CD4-positive, alpha-beta T cell treated with Interleukin-4 for 4 hours (primary cell): ENCODE measurements at places on chromosomes 3 and 15.

DNA sequence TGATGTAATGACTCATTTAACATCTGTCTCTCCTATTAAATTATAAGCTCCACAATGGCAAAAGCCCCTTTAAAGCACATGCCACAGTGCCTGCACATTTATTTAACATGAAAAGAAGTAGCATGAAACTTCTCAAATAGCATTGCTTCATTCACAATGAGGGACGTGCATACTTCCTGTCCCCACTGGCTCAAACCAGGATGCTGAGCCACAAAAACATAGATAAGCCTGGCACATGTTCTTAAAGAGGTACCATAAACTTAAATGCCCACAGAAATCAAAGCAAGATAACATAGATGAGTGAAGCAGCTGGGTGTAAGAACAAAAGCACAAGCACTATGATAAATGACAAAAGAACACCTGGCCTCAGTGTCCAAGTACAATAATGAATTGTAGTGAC is 3.8 kb downstream of the TP53BP1 start:
- peak; percentile 3 for DNase-seq

GRCh38 chr15:85491691-85492090 is 111.3 kb downstream of the AKAP13 start:
- no peak for DNase-seq

- DNase-seq = no peak
Observed at GRCh38 chr3:181773921-181774320, 62.2 kb downstream of the SOX2 start.

DNA sequence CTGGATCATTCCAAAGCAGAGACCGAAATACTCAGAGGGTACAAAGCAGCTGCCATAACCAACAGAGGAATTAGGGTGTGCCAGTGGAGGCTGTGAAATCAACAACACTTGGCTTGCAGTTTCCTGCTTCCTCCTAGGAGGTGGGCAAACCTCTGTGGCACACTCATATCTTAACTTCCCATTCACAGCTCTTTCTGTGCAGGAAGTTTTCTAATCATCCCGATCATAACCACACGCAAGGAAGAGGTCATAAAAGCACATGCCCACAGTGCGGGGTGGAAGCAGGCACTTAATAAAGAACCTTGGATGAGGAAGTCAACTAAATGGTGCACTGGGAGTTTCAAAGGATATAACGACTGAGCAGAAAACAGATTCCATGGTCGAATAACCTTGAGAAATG is 5.1 kb downstream of the SCAMP2 start:
- DNase-seq = peak; percentile 38

DNA sequence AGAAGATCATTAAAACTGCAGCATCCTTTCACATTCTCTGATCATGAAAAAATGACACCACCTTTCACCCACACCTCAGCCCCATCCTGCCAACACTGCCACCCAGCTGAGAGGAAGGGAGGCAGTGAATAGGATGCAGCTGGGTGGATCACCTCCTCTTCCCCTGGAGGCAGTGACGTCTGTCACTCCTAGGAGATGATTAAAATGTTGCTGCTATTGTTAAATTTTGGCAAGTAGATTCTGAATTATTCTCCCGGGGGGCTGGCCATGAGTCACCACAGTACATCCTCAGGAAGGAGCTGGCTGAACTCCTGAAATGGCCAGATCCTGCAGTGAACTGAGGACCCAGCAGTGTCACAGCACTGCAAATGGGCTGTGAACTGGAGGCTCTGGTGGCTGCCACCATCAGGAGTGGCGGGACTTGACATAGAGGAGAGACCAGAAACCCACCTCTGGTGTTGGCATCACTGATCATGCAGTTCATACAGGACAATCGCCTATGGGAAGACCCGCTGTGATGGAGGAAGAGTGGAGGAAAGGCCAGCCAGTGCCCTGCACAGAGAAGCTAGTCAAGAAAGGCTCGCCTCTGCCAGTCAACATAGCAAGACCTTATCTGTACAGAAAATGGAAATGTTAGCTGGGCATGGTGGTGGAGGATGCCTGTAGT is 199.1 kb downstream of the FAM43A start:
- no peak for DNase-seq

DNA sequence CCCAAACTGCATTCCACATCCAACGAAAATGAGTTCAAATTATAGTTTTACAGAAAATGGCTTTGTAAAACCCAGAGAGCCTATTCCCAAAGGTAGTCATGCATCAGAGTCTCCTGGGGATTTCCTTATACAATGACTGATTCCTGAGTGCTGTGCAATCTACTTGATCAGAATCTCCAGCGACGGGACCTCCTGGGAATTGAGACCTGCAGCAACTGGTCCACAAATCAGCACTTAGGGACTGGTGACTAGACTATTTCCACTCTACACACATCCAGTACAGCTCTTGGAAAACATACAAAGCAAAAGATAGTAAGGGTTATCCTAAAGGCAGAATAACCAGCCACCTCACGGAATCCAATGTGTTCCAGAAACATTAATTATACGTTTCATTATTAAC is 871.0 kb upstream of the CFAP20DC start:
- DNase-seq = no peak

DNA sequence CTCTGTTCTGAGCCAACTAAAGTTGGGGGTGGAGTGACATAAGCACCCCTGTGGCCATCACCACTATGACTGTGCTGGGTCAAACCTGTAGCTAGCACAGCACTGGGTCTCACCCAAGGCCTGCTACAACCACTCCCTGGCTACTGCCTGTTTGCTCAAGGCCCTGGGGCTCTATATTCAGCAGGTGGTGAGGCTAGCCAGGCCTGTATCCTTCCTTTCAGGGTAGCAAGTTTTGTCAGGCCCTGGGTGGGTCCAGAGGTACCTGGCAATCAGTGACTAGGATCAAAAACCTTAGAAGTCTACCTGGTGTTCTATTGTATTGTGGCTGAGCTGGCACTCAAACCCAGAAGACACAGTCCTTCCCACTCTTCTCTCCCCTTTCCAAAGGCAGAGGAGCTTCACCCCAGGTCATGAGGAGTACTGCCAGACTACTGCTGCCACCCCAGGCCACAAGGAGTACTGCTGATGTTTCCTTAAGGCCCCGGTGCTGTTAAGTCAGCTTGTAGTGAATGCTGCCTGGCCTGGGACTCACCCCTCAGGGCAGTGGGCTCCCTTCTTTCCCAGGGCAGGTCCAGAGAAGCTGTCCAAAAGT is 170.8 kb downstream of the IGSF11 start:
- no peak for DNase-seq

GRCh38 chr3:157527131-157527881 is 24.1 kb upstream of the VEPH1 start:
- no peak for DNase-seq

GRCh38 chr3:11085093-11085840 is 69.0 kb upstream of the HRH1 start:
- DNase-seq = no peak

DNA sequence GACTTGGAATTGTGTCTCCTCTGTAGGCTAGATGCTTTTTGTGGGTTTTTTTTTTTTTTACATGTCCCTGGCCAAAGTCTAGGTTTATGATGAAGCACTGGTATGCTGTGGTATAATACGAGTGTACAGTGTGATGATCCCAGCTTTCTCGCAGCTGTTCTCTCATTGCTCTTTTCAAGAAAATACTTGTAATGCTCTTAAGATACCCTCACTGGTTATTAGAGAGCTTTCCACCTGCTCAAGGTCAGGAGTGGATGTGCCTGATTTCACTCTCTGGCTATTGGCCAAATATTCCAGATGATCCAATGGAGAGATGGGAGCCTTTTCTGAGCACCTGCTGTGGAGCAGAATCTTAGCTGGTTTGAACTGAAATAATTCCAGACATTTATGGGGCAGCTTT is 215.1 kb downstream of the MYRIP start:
- DNase-seq = no peak

DNA sequence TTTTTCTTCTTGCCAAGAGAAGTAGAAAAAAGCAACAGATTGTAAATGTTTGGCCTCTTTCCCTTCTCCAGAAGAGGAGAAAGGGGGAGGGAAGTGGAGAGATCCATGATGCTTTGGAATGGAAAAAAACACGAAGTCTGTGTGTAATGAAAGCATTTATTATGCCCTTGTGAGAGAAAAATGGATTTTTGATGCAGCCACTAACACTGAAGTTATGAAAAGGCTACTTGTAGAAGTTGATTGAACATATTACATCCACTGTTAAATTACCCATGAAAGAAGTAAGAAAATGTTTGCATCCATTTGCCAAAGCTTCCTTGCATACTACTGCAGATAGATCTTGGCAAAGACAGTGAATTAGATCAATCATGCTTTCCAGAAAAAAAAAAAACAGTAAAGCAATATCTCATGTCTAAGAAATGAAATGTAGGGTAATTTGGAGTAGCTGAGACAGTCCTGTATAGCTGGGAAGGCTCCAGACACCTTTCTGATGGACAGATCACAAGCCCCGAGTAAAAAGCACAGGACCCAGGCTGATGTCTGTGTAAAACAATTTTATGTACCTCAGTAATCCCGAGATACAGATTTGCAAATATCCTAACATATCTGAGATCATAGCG is 295.5 kb downstream of the PLOD2 start:
- no peak for DNase-seq

GRCh38 chr15:58771621-58772250 is 634 bp downstream of the MINDY2 start:
- no peak for DNase-seq

- no peak for DNase-seq
Observed at GRCh38 chr15:58019503-58020376, 45.8 kb downstream of the ALDH1A2 start.

GRCh38 chr3:102089904-102090720 is 240.8 kb downstream of the NFKBIZ start:
- no peak for DNase-seq

GRCh38 chr3:98188545-98188944 is 22.0 kb downstream of the OR5H15 start:
- DNase-seq = peak; percentile 22

GRCh38 chr3:55406696-55407425 is 80.2 kb downstream of the WNT5A start:
- DNase-seq = no peak

DNA sequence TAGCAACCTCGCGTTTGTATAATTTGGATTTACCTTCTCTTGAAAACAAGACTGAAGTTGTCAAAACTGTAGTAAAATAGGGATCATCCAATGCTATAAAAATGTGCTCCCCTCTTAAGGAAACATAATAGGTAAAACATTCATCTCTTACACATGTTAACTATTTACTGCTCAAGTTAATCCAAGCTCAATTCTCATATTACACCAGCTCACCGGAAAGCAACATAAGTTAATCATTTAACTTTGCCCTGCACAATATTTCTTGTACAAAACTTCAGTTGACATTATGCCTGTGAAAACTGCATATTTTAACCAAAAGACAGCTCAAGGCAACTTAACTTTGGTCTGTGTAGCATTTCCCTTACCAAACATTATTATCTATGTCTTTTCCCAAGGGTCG is 634.2 kb downstream of the NAALADL2 start:
- no peak for DNase-seq

- DNase-seq = no peak
Observed at GRCh38 chr3:137988982-137989381, 21.0 kb upstream of the CLDN18 start.

DNA sequence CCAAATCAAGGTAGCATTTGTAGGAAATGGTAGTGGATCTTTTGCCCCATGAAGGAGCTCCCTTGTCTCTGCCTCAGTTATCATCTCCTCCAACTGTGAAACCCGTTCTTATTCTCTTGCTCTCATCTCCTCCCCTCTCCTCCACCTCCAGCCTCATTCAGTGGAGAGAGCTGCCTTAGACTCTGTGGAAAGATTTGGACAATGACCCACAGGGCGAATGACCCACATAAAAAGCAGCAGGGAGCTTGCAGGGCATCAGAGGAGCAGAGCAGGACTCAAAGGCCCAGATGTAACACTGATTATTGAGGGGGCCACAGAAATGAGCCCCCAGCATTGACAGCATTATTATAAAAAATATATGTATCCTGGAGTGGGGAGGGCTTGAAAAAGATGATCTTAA is 641.1 kb upstream of the CFAP20DC start:
- no peak for DNase-seq

- no peak for DNase-seq
Observed at GRCh38 chr3:98612587-98612986, 19.2 kb upstream of the CPOX start.

GRCh38 chr15:34070003-34070402 is 31.0 kb upstream of the AVEN start:
- no peak for DNase-seq

- DNase-seq = no peak
Observed at GRCh38 chr3:101842245-101842934, 6.9 kb upstream of the NFKBIZ start.

- DNase-seq = peak; percentile 87
Observed at GRCh38 chr15:34337557-34338306, at the start of gene SLC12A6. TSS of gene SLC12A6 (minus strand) at chr15:34337781. CDS start at chr15:34336680, 1,101 bp downstream.

- no peak for DNase-seq
Observed at GRCh38 chr3:74518610-74519009, 95.8 kb downstream of the CNTN3 start.

GRCh38 chr3:52372822-52373504 is 56.8 kb downstream of the DNAH1 start:
- no peak for DNase-seq

DNA sequence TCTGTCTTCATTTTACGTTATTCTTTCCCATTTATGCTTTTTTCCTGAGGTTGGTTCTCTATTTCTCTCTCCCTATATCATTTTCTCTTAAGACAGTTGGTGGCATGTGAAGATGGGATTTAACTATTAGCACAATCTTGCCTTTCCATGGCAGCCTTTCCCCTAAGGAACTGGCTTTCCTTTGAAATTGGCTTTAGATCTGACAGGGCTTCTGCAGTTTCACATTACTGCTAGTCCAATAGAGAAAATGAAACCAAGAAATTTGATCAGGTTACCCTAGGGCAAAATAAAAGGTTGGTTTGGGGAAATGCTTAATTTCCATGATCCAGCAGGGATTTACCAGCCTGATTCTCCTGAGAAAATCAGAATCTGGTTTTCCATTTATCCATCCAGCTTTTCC is 22.7 kb upstream of the CHL1 start:
- DNase-seq = no peak

DNA sequence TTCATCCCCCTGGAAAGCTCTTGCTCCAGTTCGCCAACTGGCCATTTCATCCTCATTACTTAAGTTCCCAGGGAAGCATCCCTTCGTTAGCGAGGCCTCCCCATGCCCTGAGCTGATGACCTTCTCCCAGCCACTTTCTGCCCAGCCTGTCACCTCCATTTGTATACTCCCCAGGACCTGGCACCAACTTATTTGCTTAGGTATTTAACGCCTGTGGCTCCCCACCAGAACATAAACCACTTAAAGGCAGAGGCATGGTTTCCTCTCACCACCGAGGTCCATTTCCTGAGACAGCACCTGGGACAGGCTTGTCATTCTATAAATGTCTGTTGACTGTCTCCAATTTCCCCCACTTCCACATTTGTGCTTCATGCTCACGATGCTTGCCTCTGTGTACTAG is 189.0 kb downstream of the ZNF621 start:
- DNase-seq = no peak

DNA sequence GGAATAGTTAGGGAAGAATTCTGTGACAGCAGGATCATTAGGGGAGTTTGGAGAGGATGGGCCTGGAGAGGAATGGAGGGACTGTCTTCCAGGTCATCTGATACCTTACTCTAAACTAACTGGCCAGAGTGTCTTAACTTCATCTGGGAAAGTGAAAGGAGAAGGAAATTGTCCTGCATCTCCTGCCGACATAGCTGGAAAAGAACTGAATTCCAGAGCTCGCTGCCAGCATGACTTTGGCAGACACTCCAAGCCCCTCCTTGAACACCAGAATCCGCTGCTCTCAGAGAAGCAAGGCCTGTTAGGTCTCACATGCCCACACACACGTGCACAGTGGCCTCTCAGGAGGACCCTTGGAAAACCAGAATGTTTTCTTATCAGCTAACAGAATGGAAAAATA is 10.5 kb downstream of the ABI3BP start:
- DNase-seq = no peak

GRCh38 chr15:75036212-75036616 is 12.8 kb downstream of the PPCDC start:
- DNase-seq = no peak
